Stimulated activated CD4-positive, alpha-beta T cell treated with anti-CD3 and anti-CD28 coated beads, Interleukin-15, amount 100 ng/mL, for 48 hours (primary cell): ENCODE measurements at places on chromosomes 5 and 9.

DNA sequence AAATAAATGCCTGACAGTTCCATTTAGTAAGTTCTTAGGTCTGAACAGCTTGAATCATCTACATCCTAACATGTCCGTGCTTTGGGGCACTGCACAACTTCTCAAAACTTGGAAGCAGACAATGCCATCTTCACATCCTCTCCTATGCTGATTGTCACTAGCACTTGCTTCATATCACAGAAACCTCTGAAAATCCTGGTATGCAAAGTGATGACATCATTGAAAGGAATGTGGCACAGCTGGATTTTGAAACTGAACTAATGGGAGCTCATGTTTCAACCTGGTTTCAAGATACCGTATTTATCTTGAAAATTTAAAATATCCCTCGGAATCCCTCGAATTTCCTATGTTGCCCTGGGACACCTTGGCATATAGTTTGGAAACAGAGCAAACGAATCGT, 490.2 kb upstream of the DAP start:
- DNase-seq: no peak

- no peak for DNase-seq
These were observed 131.6 kb downstream of the SEMA6A start for GRCh38 chr5:116442931-116443551.

- DNase-seq: no peak
These were observed 13.6 kb upstream of the AFAP1L1 start for GRCh38 chr5:149257889-149258705.

DNA sequence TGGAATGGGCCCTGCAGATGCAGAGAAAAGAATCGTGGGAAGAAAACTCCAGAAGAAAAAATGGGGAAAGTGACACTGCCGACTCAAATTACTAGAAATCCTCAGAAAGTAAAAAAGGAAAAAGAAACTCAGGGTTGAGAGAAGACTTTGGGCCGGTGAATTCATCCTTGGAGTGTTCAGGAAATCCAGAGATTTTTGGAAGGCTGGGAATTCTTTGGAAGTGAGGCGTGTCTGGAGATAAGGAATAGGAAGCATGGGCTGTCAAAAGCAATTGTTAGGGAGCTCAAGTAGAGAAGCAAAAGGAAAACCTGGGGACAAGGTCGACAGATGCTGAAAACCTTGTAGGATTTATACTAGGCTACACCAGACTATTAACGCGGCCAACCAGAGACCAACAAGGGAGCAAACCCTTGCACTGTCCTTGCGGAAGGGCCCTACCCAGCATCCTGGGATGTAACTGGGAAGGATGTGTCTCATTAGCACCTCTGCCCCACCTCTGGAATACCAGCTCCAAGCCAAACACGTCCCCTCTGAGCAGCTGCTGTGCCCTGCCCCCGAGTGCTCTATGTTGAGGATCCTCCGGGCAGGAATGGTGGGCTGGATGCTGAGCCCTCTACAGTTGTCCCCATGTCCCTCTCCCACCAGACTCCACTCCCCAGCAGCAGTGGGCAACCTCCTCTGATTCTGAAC, 11.6 kb downstream of the DAB2IP start:
- DNase-seq: no peak

GRCh38 chr9:23229890-23230317, 596.1 kb downstream of the ELAVL2 start:
- no peak for DNase-seq

DNA sequence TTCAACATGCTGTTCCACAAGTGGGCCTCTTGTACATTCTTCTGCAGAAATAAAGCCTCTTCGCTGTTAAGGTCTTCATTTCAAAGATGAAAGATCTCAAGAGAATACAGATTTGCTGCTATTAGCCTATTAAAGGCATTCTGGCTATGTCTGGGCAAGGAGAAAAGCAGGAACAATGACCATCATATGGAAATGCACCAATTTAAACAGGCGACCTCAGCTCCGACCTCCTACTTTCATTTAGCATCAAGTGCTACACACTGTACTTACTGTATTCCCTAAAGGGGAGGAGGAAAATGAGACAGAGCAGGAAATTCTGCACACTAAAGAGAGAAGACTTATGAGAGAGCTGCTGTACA, 64.8 kb downstream of the HABP4 start:
- no peak for DNase-seq
